ENCODE measurements at places on chromosomes 11 and 22.

DNA sequence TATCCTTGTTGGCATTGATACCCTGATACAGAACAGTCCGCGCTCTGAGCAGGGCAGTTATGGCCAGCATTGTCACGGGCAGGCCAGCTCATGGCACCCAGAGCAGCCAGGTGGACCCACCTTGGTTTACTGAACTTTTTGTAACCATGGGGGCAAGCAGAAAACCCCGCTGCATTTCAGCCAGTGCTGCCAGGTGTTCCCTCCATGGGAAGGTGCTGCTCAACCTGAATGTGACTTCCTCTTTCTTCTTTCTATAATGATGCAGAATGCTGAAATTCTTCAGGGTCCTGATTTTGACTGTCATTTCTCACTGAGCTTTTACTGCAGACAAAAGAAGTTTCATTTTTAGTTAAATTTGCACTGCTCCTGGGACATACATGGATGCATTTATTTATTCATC is 35.6 kb upstream of the CABP7 start:
- DNase-seq, result no peak

DNA sequence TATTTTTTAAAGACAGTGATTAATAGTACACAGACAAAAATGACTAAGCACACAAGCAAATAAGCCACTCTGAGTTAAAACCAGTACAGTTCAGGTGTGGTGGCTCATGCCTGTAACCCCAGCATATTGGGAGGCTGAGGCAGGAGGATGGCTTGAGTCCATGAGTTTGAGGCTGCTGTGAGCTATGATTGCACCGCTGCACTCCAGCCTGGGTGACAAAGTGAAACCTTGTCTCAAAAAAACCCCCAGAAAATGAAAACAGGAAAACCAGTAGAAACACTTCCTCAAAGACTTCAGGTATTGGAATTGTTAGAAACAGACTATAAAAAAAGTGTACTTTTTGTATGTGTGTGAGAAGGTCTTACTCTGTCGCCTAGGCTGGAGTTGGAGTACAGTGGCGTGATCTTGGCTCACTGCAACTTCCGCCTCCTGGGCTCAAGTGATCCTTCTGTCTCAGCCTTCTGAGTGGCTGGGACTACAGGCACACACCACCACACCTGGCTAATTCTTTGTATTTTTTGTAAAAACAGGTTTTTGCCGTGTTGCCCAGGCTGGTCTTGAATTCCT is 33.0 kb downstream of the PPP6R2 start:
- no peak for DNase-seq

DNA sequence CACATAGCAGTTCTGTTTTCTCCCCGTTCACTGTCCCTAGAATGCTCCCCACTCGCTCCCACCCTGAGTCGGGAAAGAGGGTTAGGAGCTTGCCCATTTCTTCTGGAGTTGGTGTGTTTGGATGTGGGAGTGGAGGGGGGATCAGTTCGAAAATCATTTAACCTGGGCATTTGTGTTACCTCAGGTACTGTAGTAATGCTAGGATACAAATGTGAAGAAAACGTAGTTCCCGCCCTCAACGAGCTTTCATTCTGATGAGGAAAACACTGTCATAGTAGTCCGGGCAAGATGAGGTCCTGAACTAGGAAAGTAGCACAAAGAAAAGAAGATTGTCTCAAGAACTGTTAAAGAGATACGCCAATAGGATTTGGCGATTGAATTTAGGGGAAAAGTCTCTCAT is 539 bp downstream of the SDHD start:
- DNase-seq, result no peak

GRCh38 chr22:19876314-19876940 is 21.8 kb upstream of the GNB1L start:
- DNase-seq, result no peak

DNA sequence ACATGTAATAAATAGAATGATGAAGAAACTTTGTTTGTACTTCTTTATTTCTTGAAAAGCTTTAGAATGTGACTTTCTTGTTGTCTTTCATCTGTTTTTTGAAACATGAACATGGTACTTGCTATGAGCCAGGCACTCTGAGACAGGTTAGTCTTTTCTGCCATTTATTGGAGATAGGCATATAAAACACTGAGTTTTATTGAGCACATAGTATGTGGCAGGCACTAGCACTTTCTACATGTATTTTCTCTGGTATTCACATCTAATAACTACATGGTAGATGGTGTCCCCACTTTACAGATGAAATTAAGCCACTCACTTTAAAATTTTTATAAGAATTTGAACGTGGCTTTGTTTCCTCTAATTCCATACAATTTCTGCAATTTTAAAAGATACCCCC is 7.7 kb upstream of the ANKRD42 start:
- no peak for DNase-seq

GRCh38 chr11:118922745-118923627 is 2.7 kb downstream of the BCL9L start:
- no peak for DNase-seq

- no peak for DNase-seq
Measured at GRCh38 chr22:40493441-40493840, 123.0 kb downstream of the SGSM3 start.

- DNase-seq, result no peak
Measured at GRCh38 chr11:114416441-114416961, 16.0 kb downstream of the RBM7 start.

GRCh38 chr22:27336151-27337090 is 465.1 kb downstream of the MN1 start:
- DNase-seq, result no peak

DNA sequence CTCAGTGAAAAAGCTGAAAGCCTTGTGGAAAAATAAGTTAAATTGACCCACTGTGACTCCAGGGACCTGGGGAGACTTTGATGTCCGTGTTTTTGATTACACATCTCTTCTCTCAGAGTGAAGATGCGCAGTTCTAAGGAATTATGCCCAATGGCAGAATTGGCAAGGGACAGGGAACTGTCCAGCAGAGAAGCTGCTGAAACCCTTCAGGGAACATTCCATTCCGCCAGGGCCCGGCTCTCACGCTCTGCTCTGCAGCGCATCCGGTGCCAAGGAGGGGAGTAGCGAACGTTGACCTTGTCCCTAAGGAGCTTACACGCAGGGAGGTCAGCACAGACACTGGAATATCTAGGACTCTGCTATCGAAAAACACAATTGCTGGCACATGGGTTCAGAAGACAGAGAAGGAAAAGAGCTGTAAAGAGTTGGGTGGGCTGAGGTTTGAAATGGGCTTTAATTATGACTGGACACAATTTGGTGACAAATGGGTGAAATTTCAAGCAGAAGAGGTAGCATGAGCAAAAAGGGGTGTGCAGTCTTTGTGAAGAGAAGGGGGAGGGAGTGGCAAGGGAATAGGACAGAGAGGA is 64.5 kb upstream of the B3GAT1 start:
- no peak for DNase-seq

DNA sequence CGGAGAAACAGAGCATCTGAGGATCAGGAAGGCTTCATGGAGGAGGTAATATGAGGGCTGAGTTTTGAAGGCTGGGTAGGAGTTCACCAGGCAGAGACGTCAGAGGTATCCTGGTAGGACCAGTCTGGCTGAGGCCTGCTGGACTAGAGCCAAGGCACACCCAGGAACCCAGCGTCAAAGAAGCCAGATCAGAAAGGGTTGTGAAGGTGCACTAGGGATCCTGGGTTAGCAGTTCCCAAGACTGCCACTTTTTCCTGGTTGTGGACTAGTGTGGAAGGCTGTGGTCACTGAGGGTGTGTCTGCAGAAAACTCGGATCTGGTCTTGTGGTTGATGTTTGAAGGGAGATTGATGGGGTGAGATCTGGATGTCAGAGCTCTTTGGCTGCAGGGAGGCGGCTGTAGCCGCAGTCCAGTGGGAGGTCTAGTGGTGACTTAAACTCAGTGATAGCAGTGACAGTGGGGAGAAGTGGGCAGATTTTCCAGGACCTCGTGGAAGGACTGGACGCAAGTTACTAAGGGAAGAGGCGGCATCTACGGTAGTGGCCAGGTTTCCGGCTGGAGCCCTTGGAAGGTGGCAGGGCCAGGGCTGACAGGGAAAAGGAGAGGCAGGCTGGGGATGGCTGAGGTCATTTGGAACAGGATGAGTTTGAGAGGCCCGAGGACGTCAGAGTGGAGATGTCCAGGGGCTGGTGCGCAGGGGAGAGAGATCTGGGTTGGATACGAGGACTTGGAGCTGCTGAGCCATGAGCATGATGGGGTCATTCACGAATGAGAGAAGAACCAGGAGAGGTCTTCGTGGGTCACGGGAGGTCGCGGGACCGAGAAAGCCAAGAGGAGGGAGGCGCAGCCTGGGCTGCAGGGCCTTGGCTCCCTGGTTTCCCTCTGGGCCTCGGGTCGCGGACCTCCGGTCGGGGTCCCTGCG is 10.9 kb downstream of the RELA start:
- no peak for DNase-seq

GRCh38 chr11:104956528-104956927 is 11.8 kb downstream of the CASP4 start:
- DNase-seq, result no peak

DNA sequence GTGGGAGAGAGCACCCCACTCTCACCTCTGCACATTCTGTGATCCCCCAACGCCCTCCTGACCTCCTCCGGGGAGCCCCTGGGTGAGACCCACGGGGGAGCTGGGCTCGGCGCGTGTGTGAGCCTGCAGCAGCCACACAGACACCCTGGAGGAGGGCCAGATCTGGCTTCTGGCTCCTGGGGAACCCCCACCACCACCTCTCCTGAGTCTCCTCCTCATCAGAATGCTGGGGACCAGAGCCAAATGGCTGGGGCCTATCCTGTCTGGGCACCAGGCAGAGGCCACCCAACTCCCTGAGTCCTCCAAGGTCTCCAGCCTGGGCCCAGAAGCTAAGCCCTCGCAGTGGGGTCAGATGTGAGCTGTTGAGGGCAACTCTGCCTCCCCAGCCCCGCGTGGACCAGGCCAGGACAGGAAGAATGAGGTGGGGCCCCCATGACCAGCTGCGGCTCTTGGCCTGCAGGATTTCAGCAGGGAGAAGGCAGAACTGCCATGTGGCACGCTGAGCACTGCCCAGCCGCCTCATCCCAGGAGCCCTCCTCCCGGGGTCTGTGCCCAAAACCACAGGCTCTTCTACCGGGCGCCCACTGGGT is 5.5 kb upstream of the PIM3 start:
- no peak for DNase-seq

DNA sequence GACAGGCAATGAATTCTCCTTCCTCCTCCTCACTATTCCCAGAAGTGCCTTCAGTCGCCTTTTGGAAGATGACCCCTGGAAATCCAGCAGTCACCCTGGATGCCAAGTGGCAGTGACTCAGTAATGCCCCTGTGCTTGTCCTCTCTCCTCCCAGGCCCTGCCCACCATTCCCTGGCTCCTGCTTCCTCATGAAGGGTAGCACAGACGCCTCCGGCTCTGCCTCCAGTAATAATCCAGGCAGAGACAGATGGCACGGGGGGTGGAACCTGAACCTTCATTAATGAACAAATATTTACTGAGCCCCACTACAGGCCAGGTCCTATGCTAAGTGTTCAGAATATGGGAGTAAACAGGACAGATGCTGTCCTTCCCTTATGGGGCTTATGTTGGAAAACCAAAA is 23.2 kb downstream of the SYT13 start:
- DNase-seq, result no peak

DNA sequence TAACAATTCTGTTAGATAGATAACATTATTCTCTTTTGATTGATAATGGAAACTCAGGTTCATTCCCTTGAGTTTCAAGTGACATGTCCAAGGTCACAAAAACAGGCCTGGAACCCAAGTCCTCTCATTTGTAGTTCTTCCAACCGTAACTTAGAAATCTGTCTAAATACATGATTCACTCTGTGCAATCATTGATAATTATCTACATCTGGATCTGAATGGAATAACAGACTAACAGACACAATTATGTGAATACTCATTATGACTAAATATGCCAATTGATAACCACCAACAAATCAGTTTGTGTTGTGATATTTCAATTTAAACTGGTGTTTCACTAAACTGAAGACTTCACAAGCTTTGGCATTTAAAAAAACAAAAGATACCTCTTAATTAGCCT is 71.0 kb downstream of the RBFOX2 start:
- DNase-seq, result no peak

DNA sequence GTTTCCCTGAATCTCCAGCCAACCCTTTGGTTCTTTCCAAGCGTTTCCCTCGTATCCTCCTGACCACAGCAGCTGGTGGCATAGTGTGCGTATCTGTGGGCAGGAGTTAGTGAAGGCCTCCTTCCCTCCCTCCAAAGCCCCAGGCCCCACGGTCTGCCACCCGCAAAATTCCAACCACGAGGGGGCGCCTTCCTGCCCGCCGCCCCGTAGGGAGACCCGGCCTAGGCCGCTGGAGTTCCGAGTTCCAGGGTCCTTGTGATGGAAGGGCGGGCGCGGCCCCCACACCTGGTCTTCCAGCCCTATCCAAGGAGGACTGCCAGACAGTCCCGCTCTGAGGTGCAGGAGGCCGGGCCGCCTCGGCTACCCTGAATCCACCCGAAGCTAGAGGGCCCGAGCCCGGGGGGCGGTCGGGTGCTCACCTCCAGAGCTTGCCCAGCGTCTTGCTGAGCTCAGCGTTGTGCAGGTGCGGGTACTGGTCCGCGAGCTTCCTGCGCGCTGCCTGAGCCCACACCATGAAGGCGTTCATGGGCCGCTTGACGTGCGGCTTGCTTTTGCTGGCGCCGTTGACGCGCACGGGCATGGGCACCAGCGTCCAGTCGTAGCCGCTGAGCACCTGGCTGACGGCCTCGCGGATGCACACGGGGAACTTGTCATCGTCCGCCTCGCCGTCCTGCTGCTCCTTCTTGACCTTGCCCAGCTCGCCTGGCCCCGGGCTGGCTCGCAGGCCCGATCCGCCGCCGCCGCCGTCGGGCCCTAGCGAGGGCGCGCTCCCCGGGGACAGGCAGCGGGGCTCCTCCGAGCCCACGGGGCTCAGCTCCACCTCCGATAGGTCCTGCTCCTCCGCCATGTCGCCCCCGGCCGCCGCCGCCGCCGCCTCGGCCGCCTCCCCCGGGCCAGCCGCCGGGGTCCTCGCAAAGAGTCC is 1.2 kb downstream of the SOX10 start:
- no peak for DNase-seq

DNA sequence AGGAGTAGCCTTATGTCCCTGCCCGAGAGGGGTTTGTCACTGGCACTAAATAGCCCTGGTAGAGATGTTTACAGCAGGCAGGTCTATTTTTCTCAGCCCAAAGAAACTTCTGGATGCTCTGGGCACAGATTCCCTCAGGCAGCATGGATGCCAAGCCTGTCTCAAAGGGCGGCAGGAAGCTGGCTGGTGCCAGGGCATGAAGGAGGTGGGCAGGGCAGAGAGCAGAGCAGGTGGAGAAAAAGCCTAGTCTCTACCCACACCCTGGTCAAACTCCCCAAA is 4.1 kb upstream of the GAS2L1 start:
- no peak for DNase-seq

DNA sequence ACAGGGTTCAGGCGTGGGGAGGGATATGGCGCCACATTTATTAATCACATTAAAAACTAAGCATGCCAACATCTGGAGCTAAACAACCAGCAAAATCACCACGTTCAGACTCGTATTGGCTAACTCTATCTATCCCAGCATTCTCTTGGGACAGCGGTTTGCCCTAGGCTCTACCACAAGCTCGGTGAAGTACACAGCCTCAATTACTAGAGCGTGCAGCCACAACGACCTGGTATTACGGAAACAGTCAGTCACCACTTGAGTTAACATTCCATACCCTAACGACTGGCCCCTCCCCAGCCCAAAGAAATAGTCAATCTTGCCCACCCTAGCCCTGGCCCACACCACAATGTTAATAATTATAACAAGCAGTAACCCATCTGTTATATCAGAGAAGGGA is 32.1 kb downstream of the APOL5 start:
- DNase-seq, result no peak

- no peak for DNase-seq
Measured at GRCh38 chr11:85742873-85743275, 56.9 kb upstream of the CCDC89 start.

GRCh38 chr11:32706985-32707741 is 87.3 kb downstream of the CCDC73 start:
- DNase-seq, result no peak
